ENCODE measurements at places on chromosomes 7 and 10.
A peak's percentile ranks its signal among the peaks of the same experiment; 100 is the strongest.

GRCh38 chr7:157509226-157509625 is 172.4 kb downstream of the DNAJB6 start:
- DNase-seq: no peak

DNA sequence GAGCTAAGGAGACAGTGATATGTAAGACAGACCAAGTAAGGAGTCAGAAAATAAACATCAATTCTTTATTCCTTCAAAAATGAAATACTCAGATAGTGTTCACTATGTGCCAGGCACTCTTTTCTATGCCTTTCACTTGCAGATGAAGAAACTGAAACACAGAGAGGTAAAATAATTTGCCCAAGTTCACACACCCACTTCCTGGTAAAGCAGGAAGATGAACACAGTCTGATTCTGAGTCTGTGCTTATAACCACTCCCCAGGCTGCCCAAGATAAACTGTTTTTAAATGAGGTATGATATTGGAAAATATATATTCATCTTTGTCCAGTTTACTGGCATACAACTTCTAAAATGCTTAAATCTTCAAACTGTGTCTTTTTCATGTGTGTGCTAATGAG is 294.4 kb upstream of the NPVF start:
- no peak for DNase-seq

DNA sequence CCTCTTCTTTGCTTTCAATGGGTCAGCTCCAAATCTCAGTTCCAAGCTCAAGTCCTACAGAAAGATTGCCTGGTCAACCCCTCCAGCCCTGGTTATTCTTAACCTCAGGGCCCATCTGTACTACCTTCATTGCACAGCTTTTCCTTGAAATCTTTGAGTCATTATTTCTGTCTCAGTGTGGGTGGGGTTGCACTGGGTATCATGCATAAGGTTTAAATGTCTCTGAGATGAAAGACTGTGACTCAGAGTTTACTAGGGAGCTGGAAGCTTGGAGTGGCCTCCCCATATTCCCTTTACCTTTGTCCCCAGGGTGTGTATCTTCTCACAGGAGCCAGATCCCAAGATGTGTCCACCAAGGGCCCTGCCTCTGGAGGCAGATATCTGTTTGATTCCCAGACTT is 3.3 kb upstream of the OR6V1 start:
- DNase-seq: no peak

DNA sequence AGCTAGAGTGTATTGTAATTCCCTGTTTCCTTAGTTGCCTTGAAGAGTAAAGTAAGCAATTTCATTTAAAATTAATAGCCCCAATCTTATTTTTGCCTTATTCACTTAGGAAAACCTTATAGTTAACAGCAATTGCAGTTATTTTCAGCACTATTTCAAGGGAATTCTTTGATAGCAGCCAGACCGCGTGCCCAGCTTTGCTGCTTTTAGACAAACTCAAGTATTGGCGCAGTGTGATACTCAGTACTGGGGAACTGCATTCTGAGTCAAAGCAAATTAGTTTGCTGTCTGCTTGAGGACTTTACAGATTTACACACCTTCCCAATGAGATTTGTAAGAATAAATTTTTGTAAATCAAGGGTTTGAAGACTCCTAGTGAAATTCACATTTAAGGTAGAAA is 21.2 kb downstream of the PRKG1 start:
- DNase-seq: no peak

DNA sequence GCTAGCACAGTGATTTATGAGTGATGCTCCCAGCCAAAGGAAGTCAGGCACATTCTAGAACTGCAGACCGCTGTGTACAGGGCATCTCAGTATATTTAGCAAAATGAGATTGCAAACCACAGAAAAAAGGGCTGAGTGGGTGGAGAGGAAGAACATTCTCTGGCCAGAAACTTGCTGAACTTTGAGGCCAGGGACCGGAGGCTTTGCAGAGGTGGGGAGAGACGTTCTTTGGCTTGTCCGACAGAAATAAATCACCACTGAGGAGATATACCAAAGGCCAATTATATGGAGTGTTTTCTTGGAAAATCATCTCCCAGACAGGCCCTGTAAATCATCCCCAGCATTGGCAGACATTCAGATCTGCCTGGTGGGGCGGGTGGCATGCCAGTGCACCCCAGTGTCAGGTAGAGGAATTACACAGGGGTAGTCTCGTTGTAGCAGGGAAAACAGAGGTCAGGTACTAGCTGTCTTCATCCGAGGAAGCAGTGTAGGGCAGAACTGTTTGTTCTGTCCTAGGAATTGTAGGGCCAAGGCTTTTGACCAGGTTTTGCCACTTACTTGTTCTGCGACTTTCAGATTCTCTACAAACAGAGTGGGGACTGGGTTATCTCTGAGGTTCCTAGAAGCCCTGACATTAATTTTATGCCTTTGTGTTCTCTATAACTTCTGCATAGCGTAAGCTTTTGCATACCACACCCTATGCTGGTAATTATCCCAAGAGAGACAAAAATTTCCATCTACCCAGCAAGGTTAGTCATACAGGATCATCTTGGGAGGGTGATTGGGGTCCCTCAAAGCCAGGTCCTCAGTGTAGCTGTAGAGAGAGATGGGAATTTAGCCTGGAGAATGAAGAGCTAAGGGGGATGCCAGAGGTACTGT is 655.6 kb downstream of the LRMDA start:
- no peak for DNase-seq

GRCh38 chr7:69599286-69599954 is 1.1 kb downstream of the AUTS2 start:
- no peak for DNase-seq

DNA sequence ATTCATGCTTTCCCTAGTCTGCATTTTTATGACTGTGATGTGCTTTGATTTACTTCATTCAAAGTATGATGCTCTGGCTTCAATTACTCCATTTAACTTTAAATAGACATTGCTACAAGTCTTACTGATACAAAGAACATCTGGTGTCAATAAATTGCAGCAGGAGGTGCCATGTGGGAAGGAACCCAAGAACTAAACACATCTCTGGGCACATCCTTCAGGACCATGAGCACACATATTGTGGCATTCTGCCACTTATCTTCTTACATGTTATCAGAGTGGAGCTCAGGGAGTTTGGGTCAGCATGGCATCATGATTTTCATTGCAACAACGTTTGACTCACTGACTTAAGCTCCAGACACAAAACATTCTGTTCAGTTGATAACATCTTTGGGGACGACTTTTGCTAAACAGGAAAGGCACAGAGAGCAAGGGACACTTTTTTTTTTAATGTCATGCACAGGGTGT is 227.0 kb downstream of the DKK1 start:
- DNase-seq: no peak

DNA sequence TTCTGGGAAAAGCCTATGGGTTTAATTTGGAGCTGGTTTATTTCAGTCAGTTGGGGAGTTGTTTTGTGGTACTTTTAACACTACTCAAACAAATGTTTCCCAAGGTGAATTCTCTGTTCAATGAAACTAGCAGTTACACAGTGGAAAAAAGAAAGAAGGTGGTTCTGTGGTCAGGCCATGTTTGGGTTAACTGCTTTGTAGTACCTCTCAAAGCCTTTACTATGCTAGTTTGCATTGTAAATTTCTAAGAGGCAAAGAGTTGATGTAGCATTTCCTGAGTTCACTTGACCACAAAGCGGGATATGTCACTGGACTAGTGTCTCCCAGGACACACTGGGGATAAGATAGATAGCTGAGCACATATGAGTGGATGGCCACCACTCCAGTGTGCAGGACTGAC is 145.4 kb downstream of the KIF20B start:
- DNase-seq: no peak

DNA sequence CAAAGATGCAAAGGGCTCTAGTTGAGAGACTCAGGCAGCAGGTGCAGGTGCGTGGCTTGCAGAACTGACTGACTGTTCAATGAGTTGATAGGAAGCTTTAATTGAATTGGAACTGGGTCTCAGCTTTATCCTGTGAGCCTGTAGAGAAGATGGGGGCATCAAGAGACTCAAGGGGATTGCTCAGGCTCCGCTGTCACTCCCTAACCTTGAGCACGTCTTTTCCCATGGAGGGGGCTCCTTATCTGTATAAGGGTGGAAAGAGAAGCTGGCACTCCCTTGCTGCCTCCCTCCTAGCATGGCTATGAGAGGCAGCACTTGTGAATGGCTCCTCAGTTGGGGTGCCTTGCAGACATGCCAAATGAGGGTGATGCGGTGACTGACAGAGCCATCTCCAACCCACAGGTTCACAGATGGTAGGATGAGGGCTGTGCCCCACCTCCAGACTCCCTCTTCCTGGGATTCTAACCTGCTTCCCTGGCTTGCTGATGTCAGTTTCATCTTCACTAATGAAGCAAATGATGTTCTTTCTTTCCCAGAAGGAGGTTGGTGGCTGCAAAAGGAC is 12.4 kb upstream of the PLEKHA1 start:
- DNase-seq: no peak

DNA sequence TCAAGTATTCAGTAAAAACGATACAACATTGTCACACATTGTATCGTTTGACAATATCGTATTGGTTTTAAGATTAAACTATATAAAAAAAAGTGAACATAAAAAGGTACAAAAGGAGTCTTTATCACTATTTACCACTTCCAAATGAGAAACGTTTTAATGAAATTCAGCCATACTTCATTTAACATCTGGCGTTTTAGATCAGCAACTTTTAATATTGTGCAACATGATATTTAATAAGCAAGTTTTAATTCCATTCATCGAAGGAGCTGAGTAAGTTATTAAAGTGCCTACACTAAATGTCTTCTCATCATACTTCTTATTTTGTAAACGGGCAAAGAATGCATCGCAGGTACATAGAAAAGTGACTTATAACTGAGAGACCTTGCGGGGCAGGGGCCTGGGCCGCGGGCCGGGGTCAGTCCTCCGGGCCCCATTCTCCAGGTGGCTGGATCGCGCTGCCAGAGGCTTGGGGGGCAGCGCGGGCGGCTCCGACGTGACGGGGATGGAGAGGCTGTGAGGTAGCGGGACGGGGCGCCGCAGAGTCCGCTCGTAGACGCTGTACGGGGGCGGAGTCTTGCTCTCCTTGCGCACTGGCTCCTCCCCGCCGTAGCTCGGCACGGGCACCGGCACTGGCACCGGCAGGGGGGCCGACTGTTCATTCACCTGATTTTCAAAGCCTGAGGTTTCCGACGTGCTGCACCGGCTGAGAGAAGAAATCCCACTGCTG is 165.8 kb upstream of the IMMP2L start:
- DNase-seq: no peak

DNA sequence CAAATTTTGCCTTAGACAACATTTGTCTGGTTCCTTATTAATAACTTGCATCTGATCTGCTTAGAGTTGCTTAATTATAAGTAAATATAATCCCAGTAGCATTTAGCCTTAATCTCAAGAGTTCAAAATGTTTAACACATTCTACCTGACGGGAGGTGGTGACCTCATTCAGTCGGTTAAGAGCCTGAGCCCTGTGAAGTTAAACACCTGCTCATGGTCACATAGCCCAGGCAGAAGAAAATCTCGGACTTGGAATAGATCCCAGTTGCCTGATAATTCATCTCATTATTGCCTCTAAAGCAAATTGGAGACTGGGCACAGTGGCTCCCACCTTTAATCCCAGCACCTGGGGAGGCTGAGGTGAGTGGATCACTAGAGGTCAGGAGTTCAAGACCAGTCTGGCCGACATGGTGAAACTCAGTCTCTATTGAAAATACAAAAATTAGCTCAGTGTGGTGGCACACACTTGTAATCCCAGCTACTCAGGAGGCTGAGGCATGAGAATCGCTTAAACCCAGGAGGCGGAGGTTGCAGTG is 18.6 kb upstream of the ASCC1 start:
- no peak for DNase-seq

- no peak for DNase-seq
These were observed 352.4 kb downstream of the TCERG1L start for GRCh38 chr10:130958981-130959751.

- DNase-seq: no peak
These were observed 115.1 kb downstream of the RAPGEF5 start for GRCh38 chr7:22241805-22242390.

GRCh38 chr7:20786049-20786412 is 655 bp downstream of the SP8 start:
- peak; percentile 7 for DNase-seq

- no peak for DNase-seq
These were observed 58.3 kb downstream of the PIP4K2A start for GRCh38 chr10:22656036-22656435.

DNA sequence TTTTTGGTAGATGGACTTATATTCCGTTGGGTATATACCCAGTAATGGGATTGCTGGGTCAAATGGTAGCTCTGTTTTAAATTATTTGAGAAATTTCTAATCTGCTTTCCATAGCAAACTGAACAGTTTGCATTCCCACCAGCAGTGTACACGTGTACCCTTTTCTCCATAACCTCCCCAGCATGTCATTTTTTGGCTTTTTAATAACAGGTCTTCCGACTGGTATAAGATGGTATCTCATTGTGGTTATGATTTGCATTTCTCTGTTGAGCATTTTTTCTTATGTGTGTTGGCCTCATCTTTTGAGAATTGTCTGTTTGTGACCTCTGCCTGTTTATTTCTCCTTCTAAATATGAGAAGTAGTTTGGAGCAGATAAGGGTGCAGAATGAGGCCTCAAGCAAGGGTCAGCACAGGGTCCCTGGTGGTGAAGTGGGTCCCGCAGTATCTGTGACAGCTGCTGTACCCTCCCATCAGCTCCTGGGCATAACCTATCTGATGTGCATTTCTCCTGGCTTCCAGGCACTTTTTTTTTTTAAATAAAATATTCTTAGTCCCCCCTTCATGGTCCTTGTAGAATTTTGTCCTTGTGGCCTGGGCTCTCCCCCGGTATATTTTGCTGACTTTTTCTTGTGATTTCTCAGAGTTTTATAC is 73.5 kb downstream of the PROSER2 start:
- peak; percentile 64 for DNase-seq

DNA sequence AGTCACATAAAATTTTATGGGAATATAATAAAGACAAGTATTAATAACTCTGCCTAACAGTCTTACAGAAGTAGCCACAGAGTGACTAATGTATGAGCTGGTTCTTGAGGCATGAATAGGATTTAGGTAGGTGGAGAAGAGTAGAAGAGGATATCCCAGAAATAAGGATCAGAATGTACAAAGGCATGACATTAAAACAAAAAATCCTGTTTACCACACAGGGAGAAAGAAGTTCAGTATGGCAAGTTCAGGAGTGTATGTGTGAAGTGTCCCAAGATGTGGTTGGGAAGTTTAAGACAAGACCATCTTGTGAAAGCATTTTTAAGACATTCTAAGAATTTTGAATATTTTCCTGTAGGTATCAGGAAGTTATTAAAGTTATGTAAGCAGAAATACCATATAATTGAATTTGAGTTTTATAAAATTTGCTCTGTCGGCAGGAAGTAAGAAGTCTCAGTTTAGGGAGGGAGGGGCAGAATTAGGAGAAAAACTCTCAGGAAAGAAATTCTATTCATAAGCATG is 64.7 kb upstream of the CAV2 start:
- peak; percentile 3 for DNase-seq

GRCh38 chr7:29860186-29860585 is 53.9 kb downstream of the WIPF3 start:
- DNase-seq: no peak

GRCh38 chr7:41529831-41530230 is 173.1 kb downstream of the INHBA start:
- no peak for DNase-seq

Measured in trophoblast cell (in vitro differentiated cells and primary cell).